ENCODE measurements at places on chromosomes 16 and 17. TPM values are rescaled to one million over a fixed set of nuclear protein-coding genes. Genes with fewer than 3 reads are reported as not detected.

DNA sequence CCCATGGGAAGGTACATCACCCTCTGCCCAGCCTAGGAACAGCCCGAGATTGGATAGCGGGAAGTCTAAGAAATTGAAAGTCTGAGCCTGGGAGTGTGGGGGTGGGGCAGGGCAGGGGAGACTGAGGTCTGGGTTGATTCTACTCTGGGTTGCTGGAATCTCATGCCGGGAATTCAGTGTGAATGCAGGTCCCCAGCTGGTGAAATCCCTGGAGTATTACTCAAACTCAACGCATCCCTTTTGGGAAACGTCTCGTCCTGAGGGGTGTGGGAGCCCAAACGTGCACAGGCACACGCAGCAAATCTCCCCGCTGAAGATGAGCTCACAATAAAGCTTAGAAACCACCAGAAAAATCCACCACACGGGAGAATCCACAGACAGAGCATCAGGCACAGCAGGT lies 55.4 kb downstream of the SOCS1 start:
- no peak for DNase-seq

DNA sequence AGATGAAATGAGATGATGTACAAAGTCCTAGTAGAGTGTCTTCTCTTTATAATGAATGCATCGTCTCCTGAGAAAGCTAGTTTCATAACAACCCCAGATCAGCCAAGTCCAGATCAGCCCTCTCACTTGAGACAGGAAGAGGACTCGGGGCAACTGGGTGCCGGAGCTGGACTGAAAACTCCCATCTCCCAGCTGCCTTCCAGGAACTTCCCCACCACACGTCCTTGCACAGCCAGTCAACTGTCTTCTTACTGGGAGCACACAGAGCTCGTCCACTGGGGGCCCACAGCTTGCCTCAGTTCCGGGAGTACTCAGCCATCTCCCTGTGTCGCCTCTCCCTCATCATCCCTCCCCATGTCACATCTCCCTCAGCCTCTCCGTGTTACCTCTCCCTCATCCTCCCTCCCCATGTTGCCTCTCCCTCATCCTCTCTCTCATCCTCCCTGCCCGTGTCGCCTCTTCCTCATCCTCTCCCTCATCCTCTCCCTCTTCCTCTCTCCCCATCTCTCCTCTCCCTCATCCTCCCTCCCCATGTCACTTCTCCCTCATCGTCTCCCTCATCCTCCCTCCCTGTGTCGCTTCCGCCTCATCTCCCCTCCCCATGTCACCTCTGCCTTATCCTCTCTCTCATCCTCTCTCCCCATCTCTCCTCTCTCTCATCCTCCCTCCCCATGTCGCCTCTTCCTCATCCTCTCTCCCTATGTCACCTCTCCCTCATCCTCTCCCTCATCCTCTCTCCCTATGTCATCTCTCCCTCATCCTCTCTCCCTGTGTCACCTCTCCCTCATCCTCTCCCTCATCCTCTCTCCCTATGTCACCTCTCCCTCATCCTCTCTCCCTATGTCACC lies 22.4 kb upstream of the KCNH6 start:
- no peak for DNase-seq

DNA sequence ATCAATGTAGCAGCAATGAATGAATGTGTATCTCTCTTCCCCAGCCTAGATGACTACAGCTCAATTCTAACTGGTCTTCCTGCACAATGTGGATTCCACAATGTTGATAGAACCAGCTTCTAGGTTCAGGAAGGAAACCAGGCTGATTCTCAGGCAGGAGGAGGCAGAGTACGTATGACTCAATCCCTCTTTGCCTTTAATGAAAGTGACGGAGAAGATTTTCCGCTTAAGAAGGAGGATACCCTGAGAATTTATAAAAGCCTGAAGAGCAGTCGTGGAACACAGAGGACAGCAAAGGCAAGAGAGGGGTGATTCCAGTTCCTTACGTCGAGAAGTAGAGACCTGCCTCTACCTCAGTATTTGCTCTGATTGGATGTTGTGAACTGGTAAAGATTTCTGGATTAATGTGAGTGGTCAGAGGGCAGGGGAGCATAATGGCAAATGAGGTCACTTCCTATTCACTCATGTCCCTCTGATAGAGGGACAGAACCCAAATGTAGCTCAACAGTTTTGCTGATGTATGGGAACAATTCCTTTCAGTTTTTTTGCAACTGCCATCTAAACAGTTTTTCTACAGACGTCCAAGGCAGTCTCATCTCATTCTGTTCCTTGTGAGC lies 15.0 kb upstream of the SLC16A11 start:
- DNase-seq: peak; percentile 97

GRCh38 chr16:74201576-74201975 lies 95.0 kb upstream of the PSMD7 start:
- DNase-seq: no peak

DNA sequence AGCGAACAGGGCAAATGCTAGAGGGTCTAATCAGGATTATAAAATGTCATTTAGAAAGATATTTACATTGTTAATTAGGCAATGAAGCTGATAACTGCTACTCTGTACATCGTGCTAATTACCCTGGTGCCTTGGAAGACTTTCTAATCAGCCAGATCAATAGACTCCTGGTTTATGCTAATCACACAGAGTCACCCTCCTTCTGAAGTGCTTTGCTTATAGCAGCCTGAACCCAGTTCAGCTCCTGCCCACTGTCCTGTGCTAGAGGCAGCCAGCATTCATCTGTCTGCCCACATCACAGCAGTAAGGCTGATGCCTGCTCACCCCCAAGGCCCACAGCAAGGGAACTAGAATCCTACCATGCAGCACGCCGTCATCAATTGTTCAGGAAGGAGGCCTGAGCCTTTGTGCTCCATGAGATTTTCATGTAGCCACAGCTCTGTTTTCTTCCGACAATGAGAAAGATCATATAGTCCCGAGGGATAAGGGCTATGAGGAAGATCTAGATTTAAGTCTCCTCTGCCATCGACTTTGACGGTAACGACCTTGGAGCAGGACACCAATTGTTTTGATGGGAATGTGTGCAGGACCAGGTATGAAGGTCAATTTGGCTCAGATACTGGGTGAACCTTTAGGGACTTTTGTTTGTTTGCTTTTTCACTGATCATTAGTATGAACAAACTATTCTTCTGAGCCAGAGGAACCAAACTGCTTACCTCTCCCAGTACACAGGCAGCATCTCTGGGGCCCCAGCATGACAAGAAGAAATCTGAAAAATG lies 12.5 kb upstream of the LYRM9 start:
- DNase-seq: no peak

DNA sequence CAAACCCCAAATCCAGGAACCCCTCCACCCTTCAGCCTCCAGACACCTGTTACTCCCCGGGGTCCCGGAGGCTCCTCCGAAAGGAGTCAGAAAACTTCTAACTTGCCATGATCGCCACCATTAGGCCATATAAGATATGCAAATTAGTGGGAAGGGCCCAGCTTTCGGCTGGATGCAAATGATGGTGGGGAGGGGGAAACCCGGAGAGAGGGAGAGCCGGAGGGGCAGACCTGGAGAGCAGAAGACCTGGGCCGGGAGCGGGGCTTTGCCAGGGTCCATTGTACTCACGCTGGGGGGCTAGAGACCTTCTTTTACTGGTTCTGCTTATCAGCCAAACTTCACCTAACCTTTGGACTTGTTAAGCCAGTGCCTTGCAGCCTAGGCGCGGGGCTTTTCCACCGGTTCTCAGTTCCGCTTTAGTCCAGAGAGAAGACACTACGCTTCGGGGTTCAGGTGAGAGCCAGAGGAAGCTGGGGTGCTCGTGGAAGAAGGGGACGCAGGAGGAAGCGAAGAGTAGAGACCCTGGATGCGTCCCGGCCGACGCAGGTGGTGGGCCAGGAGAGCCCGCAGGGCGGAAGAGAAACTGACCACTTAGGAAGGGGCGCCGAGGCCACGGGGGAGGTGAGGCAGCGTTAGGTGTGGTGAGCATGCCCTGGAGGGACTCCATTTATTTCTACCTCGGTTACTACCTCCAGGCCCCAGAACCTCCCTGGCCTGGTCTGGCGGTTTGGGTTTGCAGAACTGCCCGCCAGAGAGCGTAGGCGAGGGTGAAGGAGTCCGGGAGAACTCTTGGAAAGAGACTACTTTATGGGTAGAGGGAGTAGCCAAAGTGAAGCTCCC lies at the start of gene HNF1B:
HNF1B (minus strand) TSS at position 99 of the 840 bp plus-strand sequence. CDS start 175 bp downstream, outside the sequence.
- no peak for DNase-seq

DNA sequence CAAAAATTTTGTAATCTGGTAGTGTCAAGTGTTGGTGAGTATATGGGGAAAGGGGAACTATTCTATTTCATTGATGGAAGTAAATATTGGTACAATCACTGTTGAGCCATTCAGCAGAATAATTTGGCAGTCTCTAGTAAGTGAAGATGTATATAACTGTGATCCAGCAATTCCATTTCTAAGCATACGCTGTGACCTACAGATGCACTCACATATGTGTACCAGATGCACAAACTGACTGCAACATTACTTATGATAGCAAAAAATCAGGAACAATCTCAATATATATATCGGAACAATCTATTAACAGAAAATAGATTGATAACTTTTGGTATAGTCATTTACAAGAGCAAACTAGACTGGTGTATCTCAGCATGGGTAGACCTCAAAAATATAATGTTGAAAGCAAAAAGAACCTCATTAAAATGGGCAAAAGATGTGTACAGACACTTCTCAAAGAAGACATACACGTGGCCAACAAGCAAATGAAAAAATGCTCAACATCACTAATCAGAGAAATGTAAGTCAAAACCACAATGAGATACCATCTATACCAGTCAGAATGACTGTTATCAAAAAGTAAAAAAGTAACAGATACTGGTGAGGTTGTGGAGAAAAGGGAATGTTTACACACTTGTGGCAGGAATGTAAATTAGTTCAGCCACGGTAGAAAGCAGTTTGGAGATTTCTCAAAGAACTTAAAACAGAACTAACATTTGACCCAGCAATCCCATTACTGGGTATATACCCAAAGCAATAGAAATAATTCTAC lies 20.7 kb downstream of the ADAP2 start:
- DNase-seq: no peak

DNA sequence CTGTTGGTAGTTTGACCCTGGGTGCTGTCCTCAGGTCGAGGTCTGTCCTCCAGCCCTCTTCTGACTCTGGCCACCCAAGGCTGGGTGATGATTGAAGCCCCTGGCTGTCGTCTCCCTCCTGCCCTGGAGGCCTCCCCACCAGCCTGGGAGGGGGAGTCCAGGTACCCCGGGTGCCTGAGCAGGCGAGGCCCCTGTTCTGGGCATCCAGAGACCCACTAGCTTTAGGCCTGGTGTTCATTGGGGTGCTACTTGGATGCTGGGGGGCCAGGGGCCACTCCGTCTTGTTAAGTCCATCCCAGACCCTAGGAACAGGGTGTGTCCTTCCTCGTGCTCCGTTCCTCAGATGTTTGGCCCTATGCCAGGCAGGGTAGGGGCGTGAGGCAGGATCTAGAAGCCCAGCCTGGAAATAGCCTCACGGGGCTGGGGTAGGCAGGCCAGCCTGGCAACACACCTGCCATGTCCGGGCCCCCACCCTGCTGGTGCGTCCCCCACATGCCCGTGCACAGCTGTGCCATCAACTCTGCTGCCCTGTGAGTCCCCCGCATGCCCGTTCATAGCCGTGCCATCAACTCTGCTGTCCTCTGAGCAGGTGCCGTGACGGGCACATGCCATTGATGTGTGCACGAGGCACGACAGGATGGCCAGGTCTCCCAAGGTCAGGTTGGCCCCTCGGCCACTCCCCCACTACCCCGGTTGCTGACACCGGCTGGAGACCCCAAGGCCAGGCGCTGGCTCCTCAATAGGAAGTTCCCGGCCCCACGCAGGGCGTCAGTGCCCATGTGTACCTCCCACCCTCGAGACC lies 36.9 kb downstream of the GINS2 start:
- no peak for DNase-seq

DNA sequence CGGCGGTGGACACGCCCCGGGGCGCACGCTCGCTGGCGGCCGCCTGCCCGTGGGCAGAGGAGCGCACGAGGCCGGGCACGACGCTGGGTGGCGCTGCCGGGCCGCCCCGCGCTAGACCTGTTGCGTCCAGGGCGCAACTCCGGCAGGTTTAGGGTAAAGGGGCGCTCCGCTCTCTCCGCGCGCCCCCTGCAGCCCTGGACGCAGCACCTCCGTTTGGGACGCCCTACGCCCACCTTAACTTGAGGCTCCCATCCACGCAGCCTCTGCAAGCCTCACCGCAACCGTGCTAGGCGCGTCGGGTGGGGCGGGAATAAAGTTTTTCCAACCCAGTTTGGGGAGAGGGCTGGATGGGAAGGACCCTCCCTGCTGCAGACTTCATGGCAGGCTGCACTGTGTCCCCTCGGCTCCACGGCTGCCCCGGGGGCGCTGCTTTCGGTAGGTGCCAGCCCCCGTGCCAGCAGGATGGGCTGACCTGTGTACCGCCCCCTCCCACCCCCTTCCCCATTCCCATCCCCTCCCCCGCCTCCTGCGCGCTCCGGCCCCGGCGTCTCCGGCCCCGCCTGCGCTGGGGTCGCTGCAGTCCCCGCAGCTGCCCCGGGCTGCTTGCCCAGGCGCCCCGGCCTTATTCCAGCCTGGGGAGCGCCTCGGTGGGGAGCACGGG lies at the start of gene SYT17:
SYT17 (plus strand) TSS at position 531 of the 661 bp plus-strand sequence. CDS start 407 bp downstream, outside the sequence.
- peak; percentile 91 for DNase-seq

- DNase-seq: no peak
Observed at GRCh38 chr17:80316431-80316830, 55.8 kb downstream of the RNF213 start.

- DNase-seq: no peak
Observed at GRCh38 chr17:9802294-9802693, 10.9 kb upstream of the DHRS7C start.

- DNase-seq: peak; percentile 64
Observed at GRCh38 chr17:78258323-78259191, 27.1 kb downstream of the TMEM235 start.

- DNase-seq: no peak
Observed at GRCh38 chr16:2475413-2476344, 752 bp downstream of the TBC1D24 start.

The MT1H gene
- total RNA-seq: not detected

The PRSS21 gene
- 0.40 TPM for total RNA-seq

The KIAA0753 gene
- total RNA-seq: 5.4 TPM

The RHBDL3 gene
- total RNA-seq: under 0.01 TPM

The STXBP4 gene
- 2.0 TPM for total RNA-seq

The APOH gene
- total RNA-seq: not detected
